Effector CD4-positive, alpha-beta T cell (primary cell): ENCODE measurements at places on chromosomes 11 and 22.

DNA sequence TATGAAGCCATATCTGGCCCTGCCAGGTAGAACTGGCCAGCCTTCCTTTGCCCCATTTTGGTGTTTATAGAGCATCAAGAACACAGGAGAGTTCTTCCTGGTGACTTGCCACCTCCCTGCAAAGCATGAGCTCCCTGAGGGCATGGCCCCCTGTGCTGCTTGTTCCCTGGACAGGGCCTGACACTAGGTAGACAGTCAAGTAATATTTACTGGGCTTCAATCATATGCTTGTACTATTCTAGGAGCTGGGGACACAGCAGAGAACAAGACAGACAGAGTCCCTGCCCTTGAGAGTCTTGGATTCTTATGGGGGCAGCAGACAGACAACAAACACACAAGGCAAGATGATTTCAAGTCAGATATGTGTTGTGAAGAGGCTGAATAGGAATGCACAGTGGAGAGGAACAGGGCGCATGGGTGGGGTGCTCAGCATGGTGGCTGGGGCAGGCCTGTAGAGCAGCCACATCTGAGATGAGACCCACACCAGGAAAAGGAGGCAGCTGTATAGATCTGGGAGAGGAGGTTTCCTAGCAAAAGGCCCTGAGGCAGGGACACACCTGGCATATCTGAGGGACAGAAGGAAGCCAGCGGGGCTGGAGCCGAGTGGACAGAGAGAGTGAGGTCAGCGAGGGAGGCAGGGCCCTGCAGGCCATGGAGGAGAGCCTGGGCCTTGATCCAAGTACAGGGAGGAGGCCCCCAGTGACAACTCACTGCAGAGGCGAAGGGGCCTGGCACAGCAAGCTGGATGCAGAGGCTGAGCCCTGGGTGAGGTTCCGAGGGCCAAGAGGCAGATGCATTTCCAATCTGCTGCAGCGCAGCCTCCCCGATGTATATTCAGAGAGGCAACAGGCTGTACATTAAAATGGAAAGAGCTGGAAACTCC is 10.2 kb upstream of the CBX6 start:
- DNase-seq, result no peak

GRCh38 chr22:31229402-31230079 is 17.4 kb downstream of the LIMK2 start:
- DNase-seq, result no peak

DNA sequence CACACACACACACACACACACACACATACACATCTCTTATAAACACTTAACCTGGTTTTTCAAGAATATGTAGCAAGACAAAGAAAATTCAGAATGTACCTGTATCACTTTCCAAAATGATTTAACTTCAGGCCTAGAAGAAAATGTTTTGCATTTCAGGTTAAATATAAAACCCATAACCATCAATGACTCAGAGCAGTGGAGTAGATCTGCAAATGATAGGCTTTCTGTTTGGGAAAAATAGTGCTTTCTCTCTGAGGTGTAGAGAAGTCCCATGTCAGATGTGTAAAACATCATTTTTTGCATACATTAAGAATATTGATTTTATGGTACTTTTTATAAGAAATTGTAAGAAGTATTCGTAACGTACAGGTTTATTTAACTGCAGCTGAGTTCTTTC is 116.9 kb downstream of the STK33 start:
- no peak for DNase-seq

GRCh38 chr11:62689421-62690183 is at the start of gene LRRN4CL:
LRRN4CL (minus strand) TSS chr11:62689530; CDS start chr11:62688508, 1,022 bp downstream.
- no peak for DNase-seq

GRCh38 chr22:24434471-24435322 is 7.3 kb downstream of the ADORA2A start:
- peak; percentile 56 for DNase-seq

GRCh38 chr22:39208013-39208680 is 36.6 kb downstream of the PDGFB start:
- DNase-seq, result no peak

DNA sequence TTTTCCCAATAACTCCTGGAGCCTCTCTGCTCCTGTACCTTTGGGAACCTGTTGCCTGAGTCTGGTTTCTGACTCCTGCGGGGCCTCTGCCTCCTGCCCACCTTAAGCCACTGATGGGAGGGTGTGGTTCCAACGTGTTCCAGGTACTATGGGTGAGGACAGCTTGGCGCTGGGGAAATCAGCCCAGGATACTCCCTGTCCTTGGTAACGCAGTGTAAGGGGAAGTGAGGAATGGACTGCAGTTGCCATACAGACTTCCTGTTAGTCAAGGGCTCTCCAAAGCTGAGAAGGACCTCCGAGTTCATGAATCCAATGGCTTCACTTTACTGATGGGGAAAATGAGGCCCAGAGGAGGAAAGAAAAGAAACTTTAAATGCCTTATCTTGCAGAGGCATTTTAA is 1.2 kb upstream of the MARK2 start:
- DNase-seq, result no peak

DNA sequence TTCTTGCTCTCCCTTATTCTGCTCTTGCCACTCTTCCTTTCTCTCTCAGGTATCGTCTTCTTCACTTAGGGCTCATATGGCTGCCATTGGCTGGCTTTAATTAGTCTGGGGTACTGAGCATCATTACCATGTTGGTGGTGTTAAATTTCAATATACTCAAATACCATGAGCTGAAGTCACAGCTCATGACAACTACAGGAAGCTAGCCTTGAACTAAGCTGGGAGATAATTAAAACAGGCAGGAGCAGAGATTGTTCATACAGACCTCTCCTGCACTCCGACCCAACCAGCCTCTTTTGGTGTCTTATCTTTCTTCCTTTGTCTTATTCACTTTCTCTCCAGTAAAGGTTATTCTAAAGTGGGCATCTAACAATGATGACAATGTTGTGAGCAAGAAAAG is 130.9 kb upstream of the BLID start:
- DNase-seq, result no peak

GRCh38 chr11:96817482-96818399 is 427.9 kb downstream of the JRKL start:
- no peak for DNase-seq

DNA sequence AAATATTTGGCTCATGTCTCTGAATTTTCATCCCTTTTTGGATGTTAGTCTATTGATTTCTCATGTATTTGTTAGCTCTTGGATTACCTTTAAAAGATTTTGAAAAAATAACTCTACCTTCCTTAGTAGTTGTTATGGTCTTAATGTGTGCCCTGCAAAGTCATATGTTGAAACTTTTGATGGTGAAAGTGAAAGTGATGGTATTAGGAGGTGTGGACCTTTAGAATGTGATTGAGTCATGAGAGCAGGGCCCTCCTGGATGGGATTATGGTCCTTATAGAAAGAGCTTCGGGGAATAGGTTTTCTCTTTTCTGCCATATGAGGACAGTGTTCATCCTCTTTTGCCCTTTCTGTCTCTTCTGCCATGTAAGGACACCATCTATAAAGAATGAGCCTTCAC is 33.6 kb upstream of the MPPED2 start:
- no peak for DNase-seq

DNA sequence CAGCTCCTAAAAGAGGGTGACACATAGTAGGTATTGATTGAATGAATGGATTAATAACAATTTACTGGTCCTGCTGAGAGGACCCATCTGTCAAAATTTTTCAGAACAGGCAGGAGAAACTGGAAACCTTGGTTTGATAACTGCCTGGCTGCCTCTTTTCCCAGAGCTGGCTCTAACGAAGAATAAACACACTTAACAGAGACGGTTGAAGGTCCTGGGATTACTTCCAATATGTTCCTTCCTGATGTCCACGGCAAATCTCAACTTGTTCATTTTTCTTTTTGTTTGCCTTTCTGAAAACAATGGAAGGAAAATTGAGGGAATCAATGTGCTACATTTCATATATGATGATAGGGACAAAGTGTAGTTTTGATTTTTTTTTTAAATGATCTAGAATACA is 76.5 kb upstream of the SYT13 start:
- no peak for DNase-seq

GRCh38 chr22:41383085-41383484 is 1.3 kb downstream of the TEF start:
- DNase-seq, result no peak

- no peak for DNase-seq
Measured at GRCh38 chr11:4658629-4659445, 15.1 kb downstream of the OR51E1 start.

DNA sequence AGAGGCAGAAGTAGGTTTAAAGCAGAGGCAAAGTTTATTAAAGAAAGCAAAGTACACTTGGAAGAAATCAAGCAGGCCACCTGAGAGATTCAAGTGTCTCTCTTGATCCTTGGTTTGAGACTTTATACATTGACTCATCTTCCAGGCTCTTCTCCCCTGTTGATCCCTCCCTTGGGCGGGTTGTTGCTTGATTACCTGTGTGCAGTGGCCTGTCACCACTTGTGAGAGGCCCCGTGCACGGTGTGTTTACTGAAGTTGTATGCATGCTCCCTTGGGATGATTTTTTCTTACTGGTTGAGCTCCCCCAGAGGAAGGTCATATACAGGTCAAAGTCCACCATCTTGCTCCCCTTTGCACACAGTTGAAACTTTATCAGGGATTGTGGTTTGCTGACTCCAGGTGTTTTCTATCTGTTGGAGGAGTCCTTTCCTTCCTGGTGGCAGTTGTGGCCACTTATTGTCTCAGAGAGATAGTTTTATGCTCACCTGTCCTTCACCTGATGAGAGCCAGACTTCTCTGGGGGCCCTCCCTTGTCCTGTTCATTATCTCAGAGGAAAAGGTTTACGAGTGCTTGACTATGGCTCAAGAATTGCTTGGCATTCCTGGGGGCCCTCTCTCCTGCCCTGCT is 16.3 kb upstream of the RBMXL2 start:
- no peak for DNase-seq

DNA sequence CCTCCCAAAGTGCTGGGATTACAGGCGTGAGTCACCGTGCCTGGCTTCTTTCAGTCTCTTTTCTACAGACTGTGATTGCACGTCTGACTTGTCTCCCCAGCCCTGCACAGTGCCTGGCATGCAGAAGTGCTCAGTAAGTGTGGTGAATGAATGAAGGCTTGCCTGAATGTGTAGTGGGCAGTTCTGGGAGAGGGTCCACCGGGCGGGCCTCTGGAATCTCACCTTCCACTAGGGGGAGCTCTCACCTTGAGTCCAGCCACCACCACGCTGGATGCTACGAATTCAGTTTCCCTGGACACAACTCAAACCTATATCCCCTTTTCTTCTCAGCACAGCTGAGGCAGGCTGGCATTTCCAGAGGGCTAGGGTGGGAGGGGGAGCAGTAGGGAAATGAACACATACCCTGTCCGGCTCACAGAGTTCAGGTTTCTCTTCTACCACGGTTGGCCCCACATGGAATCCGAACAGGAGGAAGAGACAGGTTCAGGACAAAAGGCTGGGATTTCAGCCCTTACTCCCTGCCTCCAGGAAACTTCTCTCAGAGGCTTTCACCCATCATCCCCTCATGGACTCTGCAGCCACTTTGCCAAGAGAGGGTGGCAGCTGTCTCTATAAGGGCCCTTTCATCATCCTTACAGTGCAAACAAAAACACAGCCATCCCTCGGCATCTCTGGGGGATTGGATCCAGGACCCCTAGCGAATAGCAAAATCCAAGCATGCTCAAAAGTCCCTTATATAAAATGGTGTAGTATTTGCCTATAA is 86.8 kb downstream of the NECTIN1 start:
- no peak for DNase-seq

GRCh38 chr22:37230673-37231405 is 13.2 kb downstream of the RAC2 start:
- peak; percentile 59 for DNase-seq

GRCh38 chr11:134555510-134555909 is 143.5 kb upstream of the B3GAT1 start:
- no peak for DNase-seq

DNA sequence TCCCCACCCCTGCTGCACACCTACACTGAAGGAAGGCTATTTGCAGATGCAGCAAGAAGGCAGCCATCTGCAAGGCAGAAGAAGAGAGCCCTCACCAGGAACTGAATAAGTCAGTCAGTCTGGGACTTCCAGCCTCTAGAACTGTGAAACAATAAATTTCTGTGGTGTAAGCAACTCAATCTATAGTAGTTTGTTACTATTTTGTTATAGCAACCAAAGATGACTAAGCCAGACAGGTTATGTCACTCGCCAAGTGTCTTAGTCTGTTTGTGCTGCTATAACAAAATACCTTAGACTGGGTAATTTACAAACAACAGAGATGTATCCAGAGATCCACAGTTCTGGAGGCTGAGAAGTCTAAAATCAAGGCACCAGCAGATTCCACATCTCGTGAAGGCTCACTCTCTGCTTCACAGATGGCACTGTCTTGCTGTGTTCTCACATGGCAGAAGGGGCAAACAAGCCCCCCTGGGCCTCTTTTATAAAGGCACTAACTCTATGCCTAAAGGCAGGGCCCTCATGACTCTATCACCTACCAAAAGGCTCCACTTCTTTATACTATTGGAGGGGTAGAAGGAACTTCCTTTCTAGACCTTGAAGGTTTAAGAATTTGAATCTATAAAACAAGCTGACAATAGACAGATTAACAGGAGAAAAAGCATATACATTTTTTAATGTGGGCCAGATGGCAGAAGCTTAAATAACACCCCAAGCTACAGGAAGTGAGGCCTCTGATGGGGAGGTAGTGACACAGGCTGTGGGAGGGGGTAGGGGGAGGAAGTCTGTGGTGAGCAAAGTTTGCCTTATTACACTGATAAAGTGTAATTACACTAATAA is 12.3 kb downstream of the APOL6 start:
- peak; percentile 65 for DNase-seq

DNA sequence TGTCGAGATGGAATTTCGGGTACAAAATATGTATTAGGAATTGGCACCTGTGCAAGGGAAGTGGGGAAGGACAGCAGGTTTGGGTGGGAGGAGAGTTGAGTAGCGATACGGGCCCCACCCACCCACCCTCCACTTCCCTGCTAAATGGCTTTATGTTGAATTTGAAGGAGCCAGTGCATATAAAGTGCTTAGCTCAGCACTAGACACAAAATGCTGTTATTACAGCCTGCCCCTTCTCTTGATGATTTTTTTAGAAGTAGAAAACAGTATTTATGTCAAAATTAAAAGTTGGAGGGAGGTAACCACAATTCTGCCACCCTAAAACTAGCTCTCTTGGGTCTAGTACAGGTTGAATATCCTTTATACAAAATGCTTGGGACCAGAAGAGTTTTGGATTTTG is 59.3 kb upstream of the SUSD2 start:
- DNase-seq, result no peak

- DNase-seq, result no peak
Measured at GRCh38 chr11:62387381-62387780, 31.5 kb upstream of the SCGB1A1 start.
